ENCODE measurements at places on chromosomes 1 and 21.

DNA sequence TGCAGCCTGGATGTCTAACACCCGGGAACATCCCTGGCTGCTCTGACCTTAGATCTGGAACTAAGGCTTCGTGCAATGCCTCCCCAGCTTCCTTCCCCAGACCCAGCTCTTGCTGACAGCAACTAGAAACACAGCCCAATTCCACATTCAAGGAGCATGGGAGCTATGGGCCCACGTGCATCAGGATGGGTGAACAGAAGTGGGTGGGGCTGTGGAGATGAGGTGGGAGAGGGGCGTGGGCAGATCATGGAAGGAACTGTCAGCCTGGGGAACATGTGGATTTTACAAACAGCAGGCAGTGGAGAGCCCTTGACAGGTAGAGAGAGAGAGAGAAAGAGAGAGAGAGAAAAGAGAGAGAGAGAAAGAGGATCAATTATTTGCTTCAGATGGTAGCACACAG is 231.6 kb downstream of the MATN1 start:
- DNase-seq: no peak

- DNase-seq: no peak
These were observed 11.0 kb downstream of the KCNJ6 start for GRCh38 chr21:37905291-37905690.

GRCh38 chr1:242398351-242398750 is 126.1 kb downstream of the PLD5 start:
- no peak for DNase-seq

- DNase-seq: no peak
These were observed 17.5 kb downstream of the RUNX3 start for GRCh38 chr1:24912376-24913273.

GRCh38 chr1:59990470-59990869 is 63.9 kb upstream of the CYP2J2 start:
- no peak for DNase-seq

Data from kidney (tissue), 22 donors.